D721Med (cell line): ENCODE measurements at places on chromosomes 7 and 10.

- no peak for DNase-seq
Observed at GRCh38 chr7:139772115-139772514, 5.7 kb downstream of the HIPK2 start.

DNA sequence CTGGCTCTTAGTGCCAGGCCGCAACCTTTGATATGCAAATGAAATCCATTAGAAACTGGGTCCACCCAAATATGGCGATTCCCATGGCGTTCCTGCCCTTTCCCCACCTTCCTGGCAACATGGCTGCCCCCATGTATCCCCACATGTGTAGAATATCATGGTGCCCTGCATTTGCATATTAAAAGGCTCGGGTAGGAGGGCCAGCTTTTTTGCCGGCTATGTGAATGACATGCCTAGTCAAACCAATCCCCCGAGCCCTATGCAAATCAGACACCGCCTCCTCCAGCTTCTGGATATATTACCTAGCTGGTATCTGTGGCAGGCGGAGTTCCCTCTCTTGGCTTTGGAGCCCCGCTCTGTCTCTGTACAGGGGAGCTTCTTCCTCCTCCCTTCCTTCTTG, 18.3 kb downstream of the MMS19 start:
- no peak for DNase-seq

GRCh38 chr7:23467806-23468525, 2.3 kb downstream of the IGF2BP3 start:
- no peak for DNase-seq

DNA sequence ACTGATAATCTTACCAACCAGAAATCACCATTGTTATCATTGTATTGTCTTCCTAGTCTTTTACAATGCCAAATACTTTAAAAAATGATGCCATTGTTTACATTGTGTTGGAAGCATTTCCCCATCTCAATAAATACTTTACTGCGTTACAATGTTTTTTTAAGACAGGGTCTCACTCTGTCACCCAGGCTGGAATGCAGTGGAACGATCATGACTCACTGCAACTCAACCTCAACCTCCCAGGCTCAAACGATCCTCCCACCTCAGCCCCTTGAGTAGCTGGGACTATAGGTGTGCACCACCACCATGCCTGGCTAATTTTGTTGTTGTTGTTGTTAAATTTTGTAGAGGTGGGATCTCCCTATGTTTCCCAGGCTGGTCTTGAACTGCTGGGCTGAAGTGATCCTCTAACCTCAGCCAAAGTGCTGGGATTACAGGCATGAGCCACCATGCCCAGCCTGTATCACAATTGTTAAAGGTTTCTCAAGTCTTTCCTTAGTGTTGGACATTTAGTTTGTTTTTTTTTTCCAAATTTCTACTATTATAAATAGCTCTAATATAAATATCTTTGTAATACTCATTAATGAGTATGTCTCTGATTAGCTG, 13.5 kb downstream of the LRMDA start:
- DNase-seq = no peak

DNA sequence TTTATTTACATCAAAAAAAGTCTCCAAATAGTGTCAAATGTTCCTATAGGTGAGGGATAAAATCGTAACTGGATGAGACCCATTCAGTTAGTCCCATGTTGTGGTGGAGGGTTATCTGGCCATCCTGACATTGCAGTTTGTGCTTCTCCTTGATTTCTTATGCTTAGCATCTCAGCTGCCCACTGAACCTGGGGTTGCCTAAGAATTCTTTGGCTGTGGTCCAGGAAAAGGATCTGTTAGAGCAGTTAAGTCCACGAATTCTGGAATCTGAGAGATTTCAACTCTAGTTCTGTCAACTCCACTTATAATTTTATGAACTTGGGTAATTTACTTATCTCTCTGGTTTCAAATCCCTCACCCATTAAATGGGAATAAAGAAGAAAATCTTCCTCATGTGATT, 1673.4 kb downstream of the REEP3 start:
- DNase-seq = no peak

DNA sequence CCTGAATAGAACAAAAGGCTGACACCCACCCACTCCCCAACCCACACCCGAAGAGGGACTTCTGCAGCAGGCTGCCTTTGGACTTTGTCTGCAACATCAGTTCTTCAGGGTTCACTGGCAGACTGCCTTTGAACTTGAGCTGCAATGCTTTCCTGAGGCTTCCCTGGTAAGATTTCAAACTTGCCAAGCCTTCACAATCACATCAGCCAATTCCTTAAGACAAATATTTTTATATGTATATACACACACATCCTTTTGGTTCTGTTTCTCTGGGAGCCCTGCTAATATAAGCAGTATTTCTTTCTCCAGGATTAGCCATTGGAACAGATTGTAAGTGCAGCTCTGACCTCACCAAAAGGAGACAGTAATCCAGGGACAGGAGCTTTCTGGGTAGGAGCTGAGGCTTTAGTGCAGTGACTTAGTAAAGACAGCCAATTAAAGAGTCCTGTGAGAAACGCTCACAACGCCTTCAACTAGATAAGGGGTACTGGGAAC, 55.6 kb upstream of the KMT2E start:
- peak; percentile 28 for DNase-seq

DNA sequence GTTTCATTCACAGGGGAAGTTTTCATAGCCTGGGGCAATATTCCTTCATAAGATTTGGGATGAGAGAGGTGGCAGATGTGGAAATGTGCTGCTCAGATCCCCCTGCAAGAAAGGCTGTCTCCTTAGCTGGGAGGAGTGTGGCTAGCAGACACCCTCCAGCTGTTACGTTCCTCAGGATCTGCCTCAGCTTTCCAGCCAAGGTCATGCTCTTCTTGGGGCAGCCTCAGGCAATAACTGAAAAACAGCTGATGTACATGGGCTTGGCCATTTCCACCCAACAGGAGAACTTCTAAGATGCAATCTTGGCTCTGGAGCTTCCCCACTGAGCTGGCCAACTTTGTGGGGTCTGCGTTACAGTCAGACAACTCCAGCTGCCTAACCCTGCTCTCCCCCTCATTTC, 51.3 kb upstream of the SEPTIN7 start:
- no peak for DNase-seq

- DNase-seq = no peak
Observed at GRCh38 chr7:141671705-141672496, 30.1 kb downstream of the DENND11 start.

GRCh38 chr7:119281181-119281846, 991.7 kb upstream of the KCND2 start:
- DNase-seq = no peak

- no peak for DNase-seq
Observed at GRCh38 chr10:7297094-7297493, 113.7 kb downstream of the SFMBT2 start.

DNA sequence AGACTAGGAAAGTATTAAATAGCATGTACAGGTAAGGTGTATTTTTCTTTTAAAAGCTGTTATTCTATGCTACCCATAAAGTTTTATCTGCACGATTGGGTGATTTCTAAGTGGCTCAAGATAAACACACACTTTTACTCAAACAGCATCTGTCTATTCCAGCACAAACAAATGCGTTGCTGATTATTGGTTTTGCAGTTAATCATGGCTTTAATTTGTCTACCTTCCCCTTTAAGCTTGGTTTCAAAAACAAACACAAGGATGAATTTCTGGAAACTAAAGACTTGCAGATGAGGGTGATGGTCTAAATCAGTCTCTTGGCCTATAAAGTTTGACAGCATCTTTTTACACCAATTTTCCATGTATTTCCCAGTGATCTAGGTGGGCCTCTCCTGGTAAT, 94.2 kb downstream of the NRP1 start:
- DNase-seq = no peak

- DNase-seq = no peak
Observed at GRCh38 chr7:12067156-12067831, 143.8 kb upstream of the TMEM106B start.

DNA sequence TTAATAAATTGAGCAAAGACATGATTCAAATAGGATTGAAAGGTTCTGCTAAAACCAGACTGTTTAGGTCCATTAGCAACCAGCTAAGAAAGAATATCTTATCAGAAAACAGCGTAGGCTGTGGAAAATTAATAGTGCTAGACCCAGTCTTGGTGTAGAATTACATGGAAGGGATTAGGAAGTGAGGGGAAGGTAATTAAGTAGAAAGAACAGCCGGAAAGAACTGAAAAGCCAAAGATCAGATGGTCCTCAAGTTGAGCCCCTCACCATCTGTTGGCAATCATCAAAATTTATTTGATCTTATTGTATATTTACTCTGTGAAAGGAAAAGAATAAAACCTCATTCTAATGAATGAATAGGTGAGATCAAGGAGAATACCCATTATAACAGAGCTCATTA, 50.1 kb downstream of the COL1A2 start:
- peak; percentile 17 for DNase-seq

- DNase-seq = no peak
Observed at GRCh38 chr10:1476455-1476803, 260.9 kb downstream of the ADARB2 start.

DNA sequence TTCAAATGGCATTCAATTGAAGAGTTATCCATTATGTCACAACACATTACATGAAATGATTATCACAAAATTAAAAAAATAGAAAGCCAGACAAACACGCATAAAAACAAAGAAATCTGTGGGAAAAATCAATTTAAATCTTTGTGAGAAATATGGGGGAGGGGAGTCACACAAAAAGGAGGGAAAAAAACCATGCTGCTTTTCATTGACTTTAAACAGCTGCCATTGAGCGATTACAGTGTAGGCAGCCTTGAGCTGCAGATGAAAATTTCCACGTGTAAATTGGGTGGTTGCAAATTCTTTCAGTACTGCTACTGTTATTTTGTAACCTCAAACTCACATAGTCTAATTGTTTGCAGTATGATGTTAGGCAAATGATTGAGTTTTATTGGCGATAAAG, 889.9 kb upstream of the PHF14 start:
- DNase-seq = no peak

- DNase-seq = no peak
Observed at GRCh38 chr7:74028321-74028838, 407 bp downstream of the ELN start.

DNA sequence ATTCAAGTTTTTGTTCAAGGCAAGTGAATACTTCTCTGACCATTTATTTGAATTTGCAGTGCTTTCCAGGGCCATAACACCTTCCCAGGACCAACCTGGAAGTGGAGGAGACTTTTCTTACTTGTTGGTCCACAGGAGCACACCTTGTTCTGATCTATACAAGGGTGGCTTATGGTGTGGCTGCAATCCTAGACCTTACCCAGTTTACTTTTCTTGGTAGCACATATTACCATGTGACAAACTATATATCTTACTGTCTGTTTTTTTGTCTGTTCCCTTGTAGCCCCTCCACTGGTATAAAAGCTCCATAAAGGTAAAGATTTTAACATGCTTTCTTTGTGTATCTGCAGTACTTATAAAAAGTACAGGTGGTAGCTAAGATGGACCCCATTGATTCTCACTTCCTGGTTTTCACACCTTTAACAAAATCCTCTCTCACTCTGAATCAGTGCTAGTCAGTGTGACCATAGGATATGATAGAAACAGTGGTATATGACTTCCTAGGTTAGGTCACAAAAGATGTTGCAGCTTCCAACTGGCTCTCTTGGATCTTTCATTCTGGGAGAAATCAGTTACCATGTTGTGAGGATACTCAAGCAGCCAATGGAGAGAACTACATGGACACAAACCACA, 5.6 kb upstream of the ASB4 start:
- no peak for DNase-seq

GRCh38 chr10:109926061-109926745, 2.9 kb upstream of the XPNPEP1 start:
- DNase-seq = no peak

- no peak for DNase-seq
Observed at GRCh38 chr10:120949609-120950031, 98.5 kb downstream of the WDR11 start.
